Activated naive CD4-positive, alpha-beta T cell treated with anti-CD3 and anti-CD28 coated beads for 36 hours (primary cell): ENCODE measurements at places on chromosomes 11 and 22.
A peak's percentile ranks its signal among the peaks of the same experiment; 100 is the strongest.

- no peak for DNase-seq
Observed at GRCh38 chr11:105181100-105181499, 41.5 kb upstream of the CARD18 start.

- DNase-seq: no peak
Observed at GRCh38 chr11:102886999-102887398, 12.2 kb upstream of the MMP12 start.

DNA sequence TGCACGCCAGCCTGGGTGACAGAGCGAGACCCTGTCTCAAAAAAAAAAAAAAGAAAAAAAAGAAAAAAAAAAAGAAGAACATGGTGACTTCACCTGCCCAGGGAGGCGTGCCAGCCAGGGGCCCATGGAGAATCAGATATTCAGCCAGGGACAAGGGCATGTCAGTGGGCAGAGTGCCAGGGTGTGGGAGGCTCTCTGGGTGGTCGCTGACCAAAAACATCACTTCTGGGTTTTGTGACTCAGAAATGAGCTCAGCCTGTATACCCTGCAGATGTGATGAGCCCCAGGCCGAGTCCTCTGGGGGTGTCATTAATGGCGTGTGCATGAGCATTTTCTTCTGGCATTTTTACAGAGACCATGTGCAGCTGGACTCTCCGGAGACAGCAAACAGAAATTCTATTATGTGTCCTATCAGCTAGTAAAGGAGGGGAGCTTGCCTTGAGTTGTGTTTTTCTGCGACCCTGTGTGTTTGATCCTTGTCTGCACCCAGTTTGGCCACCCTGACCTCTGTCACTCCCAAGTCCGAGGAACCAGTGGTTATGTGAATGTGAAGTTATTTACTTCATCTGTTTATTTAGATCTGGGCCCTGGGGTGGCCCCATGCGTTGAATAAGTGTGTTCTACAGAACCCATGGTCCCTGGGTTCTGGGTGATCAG, 53.6 kb downstream of the BCR start:
- peak; percentile 69 for DNase-seq

- DNase-seq: peak; percentile 27
Observed at GRCh38 chr11:60265373-60266214, 14.9 kb upstream of the MS4A4A start.

DNA sequence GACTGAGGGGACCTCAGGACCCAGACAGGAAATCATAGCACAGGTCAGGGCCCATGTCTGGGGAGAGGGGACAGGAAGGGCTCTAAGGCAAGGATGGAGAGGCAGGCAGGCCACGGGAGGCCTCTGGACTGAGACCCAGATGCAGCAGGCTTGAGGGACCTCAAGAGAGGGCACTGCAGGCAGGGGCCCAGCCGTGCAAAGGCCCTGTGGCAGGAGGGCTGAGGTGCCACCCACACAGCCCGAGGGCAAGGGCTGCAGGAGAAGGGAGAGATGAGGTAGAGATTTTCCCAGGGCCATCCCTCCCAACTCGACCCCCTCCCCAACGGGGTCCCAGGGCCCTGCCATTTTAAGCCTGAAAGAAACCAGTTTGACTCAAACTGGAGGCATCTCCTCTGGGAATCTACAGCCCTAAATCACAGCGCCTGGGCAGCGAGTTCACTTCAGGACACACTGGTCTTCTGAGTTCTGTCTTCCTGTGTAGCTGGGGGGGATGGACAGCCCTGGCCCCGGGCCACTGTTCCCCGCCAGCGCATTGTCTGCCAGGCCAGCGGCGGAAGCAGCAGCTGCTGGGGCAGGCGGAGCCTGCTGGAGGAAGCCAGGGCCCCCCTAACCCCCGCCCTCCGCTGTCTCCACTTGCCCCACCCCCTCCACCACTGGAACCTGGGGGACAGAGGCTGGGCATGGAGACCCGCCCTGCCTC, 20.3 kb upstream of the WNT7B start:
- no peak for DNase-seq

DNA sequence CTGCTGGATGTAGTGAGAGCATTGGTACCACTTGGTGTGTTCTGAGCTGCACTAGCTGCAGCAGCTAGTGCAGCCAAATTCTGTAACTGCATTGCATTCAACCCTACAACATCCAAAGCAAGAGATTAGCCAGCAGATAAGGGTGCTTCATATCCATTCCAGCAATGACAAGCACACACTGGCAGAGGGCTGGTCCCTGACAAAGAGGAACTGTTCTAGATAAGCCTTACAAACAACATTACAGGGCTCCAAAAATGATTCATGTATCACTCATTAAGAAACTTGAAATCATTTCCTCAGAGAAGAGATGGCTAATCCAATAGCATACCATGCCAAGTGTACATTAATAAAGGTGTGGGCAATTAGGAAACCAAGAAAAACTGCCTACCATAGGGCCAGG, 28.4 kb upstream of the RAPSN start:
- peak; percentile 30 for DNase-seq

GRCh38 chr11:2314525-2315394, 12.9 kb downstream of the TSPAN32 start:
- DNase-seq: no peak
